Thoracic aorta endothelial cell (primary cell): ENCODE measurements at places on chromosomes 7 and 10. TPM values are rescaled to one million over a fixed set of nuclear protein-coding genes. Genes with fewer than 3 reads are reported as not detected.

The BICC1 gene
- total RNA-seq, result 1.1 and 3.9 TPM in 2 replicates

The CNNM2 gene
- 2.4 and 3.4 TPM in 2 replicates for total RNA-seq

The FBXL13 gene
- total RNA-seq, result 1.3 and 1.6 TPM in 2 replicates

The PTPN20 gene
- under 0.01 and 0.57 TPM in 2 replicates for total RNA-seq

The AKR1B15 gene
- total RNA-seq, result not detected in 2 replicates

The AGR3 gene
- total RNA-seq, result not detected in 2 replicates

The AFAP1L2 gene
- total RNA-seq, result 1.7 and 1.9 TPM in 2 replicates

The HTR5A gene
- not detected in 2 replicates for total RNA-seq

The LRRC18 gene
- total RNA-seq, result not detected in 2 replicates

The OR6V1 gene
- total RNA-seq, result not detected in 2 replicates

The SLC16A12 gene
- 0.80 TPM in 1 of 2 replicates, not detected in the other for total RNA-seq

The CDH23 gene
- under 0.01 TPM in 1 of 2 replicates, not detected in the other for total RNA-seq

The CALY gene
- total RNA-seq, result not detected in 2 replicates
